ENCODE measurements at places on chromosomes 16 and 17.

DNA sequence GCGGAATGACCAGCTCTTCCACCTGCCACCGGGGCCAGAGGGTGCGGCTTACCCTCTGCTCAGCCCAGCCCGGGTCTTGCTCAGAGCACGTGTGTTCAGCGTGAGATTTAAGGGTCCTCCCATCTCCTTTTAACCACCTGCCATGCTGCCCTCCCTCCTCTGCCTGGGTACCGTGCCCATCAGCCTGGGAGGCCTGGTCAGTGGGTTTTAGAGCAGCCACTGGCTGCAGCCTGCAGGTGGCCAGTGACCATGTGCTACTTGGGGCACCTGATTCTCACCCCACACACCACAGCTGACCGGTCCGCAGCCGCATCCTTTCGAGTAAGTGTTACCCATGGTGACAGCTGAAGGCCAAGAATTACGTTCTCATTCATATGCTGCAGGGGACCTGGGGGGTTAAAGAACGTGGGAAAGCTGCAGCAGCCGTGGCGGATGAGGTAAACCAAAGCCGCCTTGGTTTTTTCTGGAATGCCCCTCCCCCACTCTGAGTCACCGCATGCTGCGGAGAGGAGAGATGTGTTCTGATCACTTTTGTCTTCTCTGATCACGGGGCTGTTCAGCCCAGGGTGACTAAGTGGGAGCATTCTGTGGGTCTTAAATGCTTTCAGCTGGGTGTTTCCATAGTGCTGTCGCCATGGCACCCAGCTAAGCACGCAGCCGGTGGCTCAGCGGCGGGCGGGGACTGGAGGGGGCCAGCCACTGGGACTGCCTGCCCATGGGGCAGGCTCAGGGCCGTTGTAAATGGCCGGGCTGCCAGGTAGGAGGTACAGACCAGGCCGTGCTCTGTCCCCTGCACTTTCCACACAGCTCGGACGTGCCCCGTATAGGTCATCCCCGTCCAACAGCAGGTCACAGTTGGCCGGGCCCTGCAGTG, 59.8 kb downstream of the BAIAP2 start:
- peak; percentile 75 for DNase-seq

DNA sequence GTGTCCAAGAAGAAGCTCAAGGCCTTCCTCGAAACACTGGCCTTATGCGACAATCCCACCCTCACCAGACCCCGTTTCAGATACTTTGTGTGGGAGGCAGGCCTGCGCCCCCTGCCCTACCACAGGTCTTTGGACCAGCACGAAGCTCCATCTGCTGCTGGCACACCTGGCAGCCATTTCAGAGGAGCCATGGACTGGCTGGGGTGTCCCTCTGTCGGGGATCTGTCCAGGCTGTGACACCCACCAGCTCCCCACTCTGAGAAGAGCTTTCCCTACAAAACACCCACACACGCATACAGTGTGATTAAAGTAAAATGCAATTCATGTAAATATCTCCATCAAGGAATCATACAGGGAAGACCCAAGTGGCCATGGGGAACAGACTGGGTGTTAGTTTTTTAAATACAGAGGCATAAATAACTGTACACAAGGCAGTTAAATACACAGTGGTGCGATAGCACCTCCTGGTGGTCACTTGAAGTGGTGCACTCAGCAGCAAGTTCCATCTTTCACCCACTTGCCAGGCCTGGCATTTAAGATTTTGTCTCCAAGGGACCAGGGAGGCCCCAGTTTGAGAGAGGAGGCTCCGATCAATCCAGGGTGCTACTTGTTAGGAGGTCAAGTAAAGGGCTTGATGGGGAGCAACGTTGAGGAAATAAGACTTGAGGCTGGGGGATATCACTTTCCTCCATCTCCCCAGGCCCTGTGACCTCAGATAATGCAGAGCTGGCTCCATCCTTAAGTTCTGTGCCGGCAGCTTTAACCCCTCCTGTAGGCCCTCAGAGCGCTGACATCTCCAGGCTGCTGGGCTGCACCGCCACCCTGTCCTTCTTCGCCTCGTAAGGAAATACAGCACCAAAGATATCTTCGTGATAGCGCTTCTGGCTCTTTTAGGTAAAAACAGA, 43.6 kb downstream of the NOS2 start:
- DNase-seq = no peak

GRCh38 chr16:77869997-77870813, 81.8 kb downstream of the VAT1L start:
- no peak for DNase-seq

DNA sequence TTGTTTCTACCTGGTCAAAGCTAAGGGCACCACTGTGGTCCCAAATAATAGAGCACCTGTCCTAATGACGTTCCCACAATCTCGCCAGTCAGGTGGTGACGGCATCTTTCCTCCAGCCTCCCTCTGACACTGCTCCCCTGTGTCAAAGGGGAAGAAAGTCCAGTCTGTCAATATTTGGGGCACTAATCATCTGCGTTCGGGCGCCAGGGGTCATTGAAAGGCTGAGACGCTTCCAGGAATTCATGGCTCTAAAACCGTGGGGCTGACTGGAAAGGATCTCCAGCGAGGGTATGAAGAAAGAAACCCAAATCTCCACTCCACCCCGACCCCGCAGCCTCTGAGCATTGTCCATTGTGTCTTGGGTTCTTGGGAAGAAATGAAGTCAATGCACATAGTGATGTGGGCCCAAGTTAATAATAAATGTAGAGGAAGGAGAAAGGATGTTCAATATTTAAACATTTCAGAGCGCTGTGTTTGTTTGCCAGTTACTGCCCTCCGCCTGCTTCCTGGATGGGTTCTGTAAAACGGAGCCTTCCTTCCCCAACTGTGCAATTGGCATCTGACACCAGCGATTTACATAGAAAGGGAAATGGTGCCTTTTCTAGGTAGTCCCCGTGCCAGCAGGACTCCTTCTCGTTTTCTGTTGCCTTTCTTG, 103.2 kb downstream of the SOCS1 start:
- DNase-seq = no peak

- no peak for DNase-seq
Observed at GRCh38 chr16:3729161-3730112, 12.1 kb upstream of the TRAP1 start.

DNA sequence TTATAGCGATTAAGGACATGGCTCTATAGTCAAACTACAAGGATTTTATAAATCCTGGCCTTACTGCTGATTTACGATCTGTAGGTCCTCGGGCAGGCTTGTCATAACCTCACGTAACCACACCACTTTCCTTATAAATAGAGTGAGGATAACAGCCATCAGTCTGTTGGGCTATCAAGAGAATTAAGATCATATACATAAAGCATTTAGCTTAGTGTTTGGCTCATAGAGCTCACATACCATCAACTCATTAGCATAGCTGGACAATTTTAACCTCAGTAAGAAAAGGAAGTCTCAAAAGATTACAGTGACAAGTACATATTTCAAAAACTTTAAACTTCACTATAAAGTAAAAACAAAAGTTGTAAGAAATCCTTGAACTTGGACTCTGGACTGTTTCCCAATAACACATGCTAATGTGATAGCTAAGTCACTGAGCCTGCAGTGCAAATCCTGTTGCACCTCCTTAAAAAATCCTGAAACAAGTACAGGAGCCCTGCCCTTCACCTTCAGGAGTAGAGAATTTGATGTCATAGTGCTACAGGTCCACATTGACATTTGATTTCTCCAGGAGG, 20.8 kb upstream of the CLEC3A start:
- DNase-seq = no peak

DNA sequence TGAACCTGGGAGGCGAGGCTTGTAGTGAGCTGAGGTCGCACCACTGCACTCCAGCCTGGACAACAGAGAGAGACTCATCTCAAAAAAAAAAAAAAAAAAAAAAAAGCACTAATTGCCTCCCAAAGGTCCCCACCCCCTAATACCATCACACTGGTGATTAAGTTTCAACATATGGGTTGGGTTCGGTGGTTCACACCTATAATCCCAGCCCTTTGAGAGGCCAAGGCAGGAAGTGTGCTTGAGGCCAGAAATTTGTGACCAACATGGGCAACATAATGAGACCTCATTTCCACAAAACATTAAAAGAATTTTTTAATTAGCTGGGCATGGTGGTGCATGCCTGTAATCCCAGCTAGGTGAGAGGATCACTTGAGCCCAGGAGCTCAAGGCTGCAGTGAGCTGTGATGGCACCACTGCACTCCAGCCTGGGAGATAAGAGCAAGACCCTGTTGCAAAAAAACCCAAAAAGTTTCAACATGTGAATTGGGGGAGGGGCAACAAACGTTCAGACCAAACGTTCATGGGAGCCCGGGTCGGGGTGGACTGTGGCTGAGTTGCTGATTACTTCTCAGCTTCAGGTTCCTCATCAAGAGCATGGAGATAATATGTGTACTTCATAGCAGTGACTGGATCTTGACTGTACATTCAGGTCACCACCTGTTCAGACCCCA, 62.1 kb upstream of the NOL11 start:
- DNase-seq = no peak

DNA sequence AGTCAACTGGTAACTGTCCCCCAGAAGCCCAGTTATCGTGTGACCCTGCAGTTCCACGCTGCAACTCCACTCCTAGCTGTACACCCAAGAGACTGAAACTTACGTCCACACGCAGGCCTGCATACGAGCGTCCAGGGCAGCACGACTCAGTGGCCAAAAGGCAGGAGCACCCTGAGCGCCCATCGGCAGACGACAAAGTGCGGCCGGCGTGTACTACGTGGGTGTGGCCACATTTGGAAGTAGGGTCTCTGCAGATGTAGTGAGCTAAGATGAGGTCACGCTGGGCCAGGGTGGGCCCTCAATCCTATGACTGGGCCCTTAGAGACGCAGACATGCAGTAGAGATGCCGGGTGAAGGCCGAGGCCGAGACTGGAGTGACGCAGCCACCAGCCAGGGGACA, 13.5 kb downstream of the GALNS start:
- DNase-seq = no peak

DNA sequence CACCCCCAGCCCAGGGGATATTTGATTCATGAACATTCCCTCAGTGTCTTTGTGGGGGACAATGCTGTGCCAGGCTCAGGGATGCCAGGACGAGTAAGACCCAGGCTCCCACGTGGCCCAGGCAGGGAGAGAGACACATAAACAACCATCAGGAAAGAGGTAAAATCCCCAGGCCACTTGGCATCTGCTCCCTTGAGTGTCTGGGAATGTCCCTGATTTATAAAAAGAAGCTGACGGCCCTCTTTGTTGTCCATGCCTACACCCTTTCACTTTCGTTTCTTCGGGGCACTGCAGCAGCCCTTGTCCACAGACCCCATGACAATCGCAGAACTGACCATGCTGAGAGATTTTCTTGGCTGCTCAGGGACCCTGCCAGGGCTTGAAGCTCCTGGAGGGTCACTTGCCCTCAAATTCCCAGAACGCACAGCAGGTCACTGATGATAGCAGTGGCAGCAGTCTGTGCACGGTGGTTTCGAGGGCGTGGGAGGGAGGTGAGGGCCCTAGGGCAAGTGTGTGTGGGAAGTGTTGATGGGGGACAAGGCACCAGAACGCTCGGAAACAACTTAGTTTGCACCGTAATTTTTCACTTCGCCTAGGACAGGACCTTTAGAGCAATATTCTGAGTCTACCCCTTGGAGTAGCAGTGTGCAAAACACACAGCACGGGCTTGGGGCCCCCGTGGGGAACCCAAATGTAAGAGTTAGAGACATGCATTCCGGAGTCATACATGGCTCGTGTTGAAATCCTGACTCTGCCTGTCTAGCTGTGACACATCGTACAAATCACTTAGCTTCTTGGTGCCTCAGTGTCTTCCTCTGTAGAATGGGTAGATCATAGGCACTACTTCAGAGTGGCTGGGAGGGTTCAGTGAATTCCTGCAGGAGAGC, 4.7 kb downstream of the NOD2 start:
- no peak for DNase-seq

DNA sequence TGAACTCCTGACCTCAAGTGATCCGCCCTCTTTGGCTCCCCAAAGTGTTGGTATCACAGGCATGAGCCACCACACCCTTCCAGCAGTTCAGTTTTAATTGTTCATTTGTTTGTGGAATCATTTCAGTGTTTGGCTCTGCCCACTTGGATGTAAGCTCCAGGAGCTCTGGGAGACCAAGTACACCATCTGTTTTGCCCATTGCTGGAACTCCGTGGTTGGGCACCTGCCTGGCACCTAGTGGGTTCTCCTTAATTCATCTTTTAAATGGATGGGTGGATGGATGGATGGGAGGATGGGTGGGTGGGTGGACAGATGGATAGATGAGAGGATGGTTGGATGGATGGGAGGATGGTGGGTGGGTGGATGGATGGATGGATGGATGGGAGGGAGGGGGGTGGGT, 953 bp upstream of the NECAB2 start:
- no peak for DNase-seq

GRCh38 chr17:11795906-11796305, 197.6 kb downstream of the DNAH9 start:
- DNase-seq = no peak

DNA sequence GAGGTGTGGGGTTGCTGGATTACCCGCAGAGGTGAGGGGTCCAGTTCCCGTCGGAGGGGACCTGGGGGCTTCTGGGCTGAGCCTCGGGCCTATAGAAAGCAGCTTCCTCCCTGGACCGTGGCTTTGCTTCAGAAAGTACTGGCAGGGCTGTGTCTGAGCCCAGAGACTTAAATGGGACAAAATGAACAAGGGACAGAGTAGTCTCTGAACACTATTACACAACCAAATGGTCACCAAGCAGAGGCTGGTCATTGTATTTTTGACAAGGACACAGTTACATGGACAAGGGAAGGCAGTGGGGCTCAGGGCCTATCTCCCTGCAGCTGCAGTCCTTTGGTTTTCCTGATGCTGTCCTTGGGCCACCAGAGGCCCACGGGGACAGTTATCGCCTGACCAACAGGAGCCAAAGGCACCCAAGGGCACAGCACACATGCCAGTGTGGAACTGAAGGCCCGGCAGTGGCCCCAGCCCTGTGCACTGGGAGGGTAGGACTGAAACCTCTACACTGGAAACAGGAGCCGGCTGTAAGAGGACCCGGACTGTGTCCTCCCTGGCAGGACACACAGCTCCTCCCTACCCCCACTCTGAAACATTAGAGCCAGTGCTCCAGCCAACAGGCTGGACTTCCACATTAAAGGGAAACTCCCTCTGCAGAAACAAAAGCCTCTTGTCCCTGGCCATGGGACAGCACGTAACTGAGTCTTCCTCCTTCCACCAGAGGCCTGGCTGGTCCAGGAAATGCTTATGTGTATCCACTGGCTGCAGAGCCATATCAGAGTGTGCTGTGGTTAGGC, 26.0 kb upstream of the ERN1 start:
- no peak for DNase-seq

DNA sequence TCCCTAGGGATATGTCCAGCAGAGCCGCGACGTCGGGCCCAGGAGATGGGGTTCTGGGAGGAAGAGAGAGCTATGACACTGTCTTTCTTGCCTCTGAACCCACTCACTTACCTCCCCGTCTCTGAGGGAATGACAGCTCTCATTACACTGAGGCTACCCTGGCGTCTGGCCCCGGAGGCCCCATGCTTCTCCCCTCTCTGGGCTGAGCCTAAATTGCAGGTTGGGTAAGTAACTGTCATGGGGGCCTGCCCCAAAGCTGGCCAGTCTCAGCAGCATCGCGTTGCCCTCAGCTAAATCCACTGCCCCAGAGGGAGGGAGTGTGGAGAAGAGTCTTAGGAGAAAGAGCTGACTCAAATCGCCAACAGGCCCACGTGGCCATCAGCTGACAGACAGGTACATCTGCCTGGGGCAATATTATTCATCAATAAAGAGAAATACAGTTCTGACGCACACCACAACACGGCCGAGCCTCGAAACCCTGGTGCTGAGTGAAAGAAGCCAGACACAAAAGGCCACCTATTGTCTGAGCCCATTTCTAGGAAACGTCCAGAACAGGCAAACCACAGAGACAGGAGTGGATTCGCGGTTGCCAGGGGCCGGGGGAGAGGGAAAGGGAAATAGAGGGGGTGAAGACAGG, 156.4 kb downstream of the C16orf95 start:
- DNase-seq = no peak

Data from HS-27A (cell line).